ENCODE measurements at places on chromosomes 16 and 17. TPM values are rescaled to one million over a fixed set of nuclear protein-coding genes. Genes with fewer than 3 reads are reported as not detected.

DNAJA2 gene
- total RNA-seq, result 81.4 TPM

ENGASE gene
- 14.0 TPM for total RNA-seq

POLR2C gene
- 107 TPM for total RNA-seq

TK1 gene
- 45.9 TPM for total RNA-seq

NOTUM gene
- total RNA-seq, result not detected
